ENCODE measurements at places on chromosomes 2 and 18.

DNA sequence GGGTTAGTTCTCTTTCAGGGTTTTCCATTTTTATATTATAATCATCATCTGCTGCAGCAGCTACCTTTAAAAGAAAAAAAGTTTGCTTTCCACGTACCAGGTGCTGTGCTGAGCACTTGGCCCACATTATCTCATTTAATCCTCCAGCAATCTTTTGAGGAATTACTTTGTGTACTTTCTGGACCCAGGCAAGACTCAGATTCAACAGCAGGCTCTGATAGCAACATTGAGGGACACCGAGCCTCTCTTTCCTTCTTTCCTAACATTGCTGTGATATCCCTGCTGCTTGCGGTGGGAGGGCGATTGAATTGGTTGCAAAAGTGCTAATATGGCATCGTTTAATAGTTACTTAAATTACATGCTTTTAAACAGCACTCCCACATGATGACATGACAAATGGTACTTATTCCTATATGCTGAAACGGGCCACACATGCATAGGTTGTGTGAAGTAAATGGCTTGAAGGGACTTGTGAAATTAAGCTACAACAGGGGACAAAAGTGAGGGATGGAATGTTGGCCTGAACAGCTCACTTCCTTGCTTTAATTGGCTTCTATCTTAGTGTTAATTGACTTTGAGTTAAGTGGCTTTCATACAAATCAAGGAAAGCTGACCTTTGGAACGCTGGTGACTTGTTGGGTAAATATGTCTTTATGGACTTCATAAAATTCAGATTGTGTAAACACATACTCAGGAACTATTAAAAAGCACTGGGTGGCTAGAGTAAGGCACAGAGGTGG lies 21.2 kb downstream of the SPRED2 start:
- DNase-seq = no peak

- DNase-seq = no peak
These were observed 22.3 kb upstream of the SERPINB5 start for GRCh38 chr18:63454497-63454896.

- no peak for DNase-seq
These were observed 223.2 kb upstream of the RAB6C start for GRCh38 chr2:129756276-129756675.

DNA sequence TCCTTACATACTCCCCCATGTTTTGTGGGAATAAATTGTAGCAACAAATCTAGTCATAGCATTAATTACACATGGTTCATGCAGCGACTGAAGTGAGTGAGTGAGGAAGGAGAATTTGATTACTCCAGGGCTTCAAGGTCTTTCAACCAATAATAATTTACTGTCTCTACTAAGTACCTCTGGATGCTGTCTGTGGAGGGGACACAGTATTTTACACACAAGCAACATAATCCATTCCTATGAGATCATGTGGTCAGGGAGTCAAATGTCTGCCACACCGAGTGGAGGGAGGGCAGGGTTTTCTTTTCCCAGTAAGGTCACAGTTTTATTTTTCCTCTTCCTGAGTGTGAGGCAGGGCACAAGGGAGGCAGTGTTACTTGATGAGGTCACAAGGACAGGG lies 334.7 kb upstream of the CELF4 start:
- DNase-seq = no peak

- DNase-seq = no peak
These were observed 59.6 kb downstream of the SP110 start for GRCh38 chr2:230160112-230160660.

DNA sequence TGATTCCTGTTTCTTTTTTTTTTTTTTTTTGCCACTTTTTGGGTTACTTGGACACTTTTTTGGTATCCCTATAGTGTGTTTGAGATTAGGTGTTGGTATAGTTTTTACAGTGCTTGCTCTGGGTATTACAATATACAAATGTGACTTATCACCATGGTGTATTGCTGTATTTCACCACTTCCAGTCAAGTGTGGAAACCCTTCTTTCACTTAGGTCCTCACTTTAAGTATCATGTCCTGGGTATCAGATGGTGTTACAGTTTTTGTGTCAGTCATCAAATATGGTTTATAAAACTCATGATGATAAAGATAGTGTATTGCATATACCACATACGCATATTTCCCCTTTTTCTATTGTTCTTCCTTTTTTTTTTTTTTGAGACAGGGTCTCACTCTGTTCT lies 1.8 kb downstream of the ATP9B start:
- no peak for DNase-seq

DNA sequence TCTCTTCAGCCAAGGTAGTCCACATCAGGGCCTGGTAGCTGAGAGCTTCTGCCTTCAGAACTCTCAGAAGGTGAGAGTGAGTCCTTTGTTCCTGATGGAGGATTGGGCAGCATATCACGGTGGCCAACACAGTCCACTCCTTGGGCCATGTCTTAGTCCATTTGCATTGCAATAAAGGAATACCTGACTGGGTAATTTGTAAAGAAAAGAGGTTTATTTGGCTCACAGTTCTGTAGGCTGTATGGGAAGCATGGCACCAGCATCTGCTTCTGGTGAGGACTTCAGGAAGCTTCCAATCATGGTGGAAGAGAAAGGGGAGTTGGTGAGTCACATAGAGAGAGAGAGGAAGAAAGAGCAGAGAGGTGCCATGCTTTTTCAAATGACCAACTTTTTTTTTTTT lies 98.8 kb downstream of the ADCYAP1 start:
- DNase-seq = no peak

GRCh38 chr2:66559672-66560071 lies 124.7 kb downstream of the MEIS1 start:
- no peak for DNase-seq

DNA sequence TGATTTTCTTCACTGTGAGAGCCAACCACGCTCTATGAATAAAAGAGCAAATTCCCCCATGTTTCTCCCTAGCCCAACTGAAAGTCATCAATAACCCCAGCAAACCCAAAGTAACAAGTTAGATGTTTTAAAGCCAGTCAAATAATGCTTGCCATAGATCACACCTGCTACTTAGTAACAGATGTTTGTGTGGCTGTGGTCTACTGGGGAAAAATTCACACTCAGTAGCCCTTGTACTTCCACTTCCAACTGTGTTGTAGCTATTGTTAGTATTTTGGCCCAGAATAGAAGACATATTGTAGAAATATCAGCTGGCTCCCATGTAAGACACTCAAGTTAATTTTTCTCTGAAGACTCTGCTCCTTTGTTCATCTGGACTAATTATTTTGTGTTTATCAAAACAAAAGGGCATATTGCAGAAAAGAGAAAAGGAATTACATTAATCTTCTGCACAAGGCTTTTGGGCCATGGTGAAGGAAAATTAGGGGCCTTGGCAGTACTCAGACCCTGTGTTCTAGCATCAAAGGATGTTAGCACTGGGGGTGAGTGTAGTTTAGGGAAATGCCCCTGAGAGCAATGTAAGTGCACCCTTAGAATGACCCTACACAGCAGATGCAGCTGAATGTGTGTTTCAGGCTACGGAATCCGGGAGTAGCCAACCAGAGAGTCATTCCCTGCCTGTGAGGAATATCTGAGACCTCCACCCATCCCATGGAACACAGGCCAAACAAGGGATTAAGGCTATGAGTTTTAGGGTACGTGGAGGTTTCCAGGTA lies 521.9 kb downstream of the EPHA4 start:
- DNase-seq = no peak

GRCh38 chr18:6543330-6543908 lies 128.7 kb upstream of the L3MBTL4 start:
- DNase-seq = no peak

- no peak for DNase-seq
These were observed 8.6 kb downstream of the FAM171B start for GRCh38 chr2:186702501-186702900.

DNA sequence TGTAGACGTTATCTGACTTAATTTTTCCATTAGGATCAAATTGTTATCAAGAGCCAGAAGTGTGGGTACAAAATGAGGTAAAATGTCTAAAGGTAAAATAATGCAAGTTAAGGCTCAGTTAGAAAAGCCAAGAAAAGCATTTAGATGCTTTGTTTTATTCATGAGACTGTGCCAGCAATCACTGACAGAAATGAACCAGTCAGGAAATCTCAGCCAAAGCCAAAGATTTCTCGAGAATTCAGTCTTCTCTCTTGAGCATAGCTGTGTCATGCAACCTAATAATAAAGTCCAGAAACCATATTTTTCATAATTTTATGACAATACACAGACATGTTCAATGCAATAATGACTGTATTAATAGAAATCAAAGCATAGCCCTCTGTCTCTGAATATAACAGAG lies 43.5 kb upstream of the ZNF397 start:
- no peak for DNase-seq

DNA sequence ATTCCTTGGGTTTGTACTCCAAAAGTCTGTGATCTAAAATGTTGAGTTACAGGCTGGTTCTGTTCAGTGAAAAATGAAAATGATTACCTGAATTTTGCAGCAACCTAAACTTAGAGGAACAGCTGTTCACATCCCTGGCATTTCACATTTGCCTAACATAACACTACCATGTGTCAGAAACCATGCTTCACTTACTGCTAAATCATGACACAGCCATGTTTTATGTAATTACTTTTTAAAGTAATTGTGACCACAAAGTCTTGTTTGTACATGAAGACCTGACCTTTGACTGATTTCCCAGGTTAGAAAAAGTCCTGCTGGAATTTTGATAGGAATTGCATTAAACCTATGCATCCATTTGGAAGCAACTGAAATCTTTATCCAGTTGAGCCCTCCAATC lies 79.1 kb downstream of the FAM168B start:
- no peak for DNase-seq

- DNase-seq = no peak
These were observed 12.7 kb upstream of the CDH2 start for GRCh38 chr18:28189400-28190239.

DNA sequence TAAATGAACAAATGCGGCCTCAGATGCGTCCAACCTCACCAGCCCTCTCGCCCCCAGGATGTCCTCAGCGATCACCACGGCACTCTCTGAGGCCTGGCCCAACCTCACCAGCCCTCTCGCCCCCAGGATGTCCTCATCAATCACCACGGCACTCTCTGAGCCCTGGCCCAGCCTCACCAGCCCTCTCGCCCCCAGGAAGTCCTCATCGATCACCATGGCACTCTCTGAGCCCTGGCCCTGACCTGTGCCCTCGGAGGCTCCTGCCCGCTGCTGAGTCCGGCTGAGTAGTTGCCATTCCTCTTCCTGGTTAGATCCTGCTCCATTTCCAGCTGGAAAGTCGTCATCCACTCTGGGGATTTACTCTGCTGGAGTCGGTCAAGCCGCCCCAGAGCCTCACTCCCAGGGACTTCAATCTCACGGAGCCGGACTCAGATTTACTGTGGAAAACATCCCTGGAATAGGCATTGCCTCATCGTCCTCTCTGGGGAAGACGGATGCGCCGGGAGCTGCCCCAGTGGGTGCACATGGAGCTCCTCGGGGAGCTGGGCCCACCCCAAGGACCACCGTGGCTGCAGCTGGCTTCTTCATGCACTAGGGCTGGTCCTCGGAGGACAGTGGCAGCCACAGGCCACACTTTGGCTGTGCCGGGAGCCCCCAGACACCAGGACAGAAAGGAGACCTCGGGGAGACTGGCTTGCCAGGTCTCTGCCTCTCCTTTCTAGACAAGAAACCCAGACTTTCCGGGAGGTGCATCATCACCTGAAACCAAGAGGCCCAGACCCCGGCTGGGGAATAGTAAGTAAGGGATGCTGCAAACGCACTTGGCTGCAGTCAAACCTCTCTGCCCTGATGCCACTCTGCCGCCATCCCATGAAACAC lies 230.6 kb downstream of the EIPR1 start:
- DNase-seq = no peak

DNA sequence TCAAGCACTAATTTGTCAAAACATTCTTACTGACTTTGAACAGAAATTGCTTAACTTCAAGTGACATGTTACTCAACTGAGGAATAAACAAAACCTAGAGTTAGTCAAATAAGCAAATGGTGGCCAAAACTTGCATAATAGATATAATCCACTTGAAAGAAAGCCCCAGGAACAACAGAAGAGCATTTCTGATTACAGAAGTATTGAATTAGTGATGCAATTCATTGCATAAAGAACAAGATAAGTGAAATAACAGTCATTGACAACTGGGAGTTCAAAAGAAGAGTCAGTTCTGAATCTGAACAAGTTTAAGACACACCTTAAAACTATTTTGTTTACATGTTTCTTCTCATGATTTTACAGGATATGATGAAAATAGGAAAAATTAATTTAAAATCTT lies 30.8 kb downstream of the COBLL1 start:
- no peak for DNase-seq

DNA sequence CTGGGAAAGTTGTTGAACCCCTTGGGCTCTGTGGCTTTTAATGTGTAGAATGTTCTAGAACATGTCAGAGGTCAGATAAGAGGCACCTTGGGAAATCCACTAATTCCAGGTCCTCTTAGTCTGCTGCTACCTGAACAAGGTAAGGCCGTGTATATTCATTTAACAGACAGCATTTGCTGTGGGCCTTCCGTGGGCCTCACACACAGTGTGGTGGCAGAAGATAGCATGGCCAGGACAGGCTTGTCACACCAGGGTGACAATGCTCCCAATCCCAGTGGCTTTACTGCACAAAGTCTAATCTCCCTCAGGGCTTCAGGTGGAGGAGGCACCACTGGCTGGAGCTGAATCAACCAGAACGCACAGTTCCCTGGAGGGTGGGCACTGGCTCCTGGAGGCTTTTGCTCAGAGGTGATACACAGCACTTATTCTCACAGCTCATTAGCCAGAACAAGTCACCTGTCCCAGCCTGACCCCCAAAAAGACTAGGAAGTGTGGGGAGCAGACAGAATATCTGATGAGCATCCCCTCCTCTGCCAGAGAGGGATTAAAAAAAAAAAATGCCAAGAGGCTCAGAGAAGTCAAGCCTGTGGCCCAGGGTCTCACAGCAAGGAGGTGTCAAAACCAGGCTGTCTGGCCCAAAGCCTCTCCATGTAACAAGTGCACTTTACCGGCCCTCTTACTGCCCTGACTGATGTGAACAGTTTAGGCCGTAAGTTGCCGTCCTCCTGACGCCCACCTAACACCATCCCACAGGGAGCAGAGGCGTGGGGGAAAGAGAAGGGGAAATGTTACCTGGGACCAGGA lies 216.9 kb upstream of the RAB6C start:
- no peak for DNase-seq

GRCh38 chr2:204312105-204312504 lies 233.2 kb upstream of the PARD3B start:
- no peak for DNase-seq

GRCh38 chr18:65039578-65039977 lies 711.2 kb upstream of the CDH7 start:
- no peak for DNase-seq

- DNase-seq = no peak
These were observed 45.6 kb upstream of the ITGAV start for GRCh38 chr2:186544255-186544675.

- DNase-seq = no peak
These were observed 79.1 kb upstream of the SEC11C start for GRCh38 chr18:59060551-59060950.

All from stimulated activated CD8-positive, alpha-beta memory T cell treated with anti-CD3 and anti-CD28 coated beads, Interleukin-15, amount 100 ng/mL, for 24 hours (primary cell).